ENCODE measurements at places on chromosomes 6 and 20. TPM values are rescaled to one million over a fixed set of nuclear protein-coding genes. Genes with fewer than 3 reads are reported as not detected.

DNA sequence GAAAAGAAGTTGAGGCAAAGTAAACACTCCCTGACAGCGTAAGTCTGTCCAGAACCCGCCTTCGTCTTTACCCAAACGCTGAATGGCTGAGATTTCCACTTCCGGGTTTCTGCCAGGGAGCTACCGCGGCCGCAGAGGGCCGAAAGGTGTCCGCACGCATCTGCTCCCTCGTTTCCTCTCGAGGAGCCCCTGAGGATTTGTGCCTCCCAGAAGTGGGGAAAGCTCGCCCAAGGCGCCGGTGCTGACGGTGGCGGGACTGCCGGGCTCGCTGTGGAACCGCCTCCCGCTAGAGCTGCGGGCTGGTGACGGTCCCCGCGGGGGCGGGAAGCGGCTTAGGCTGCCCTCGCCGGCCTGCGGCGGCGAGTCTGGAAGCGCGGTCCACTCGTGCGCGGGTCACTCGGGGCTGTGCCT lies 1760.2 kb upstream of the DEFB115 start:
- DNase-seq, result no peak

- no peak for DNase-seq
Observed at GRCh38 chr6:157667211-157668008, 155.6 kb upstream of the SNX9 start.

ZBTB46 gene
- 2.0 TPM for polyA plus RNA-seq

GRCh38 chr6:42294759-42295158 lies 77.1 kb upstream of the MRPS10 start:
- DNase-seq, result no peak

SNAP25 gene
- polyA plus RNA-seq, result 5.3 TPM

DNA sequence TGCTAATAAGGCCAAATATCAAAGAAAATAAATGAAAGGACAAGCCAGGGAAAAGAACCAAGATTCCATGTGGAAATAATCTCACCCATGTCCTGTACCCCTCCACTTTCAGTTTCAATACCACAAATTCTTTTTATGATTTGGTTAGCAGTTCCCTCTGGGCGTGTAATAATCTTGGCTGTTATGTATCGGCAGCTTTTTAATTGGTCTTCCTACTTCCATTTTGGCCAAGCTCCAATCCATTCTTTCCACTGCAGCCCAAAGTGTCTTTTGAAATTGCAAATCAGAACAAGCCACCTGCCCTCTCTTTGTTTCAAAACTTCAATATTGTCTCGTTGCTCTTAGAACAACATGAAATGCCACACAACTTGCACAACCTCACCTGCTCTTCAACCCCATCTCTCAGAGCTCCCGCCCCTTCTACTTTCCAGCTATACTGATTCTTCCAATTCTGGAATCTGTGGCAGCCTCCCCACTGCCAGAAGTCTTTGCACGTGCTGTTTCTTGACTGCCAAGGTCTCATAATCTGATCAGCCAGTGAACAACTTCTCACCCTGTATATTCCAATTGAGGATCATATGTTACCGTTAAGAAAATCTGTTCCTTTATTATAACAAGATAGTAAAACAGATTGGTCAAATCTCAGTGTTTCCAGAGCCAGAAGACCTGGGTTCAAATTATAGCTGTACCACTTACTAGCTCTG lies 354.5 kb downstream of the CBLN4 start:
- no peak for DNase-seq

COL19A1 gene
- polyA plus RNA-seq, result 0.09 TPM

GRCh38 chr6:54267798-54268197 lies 40.4 kb upstream of the TINAG start:
- no peak for DNase-seq

- DNase-seq, result peak; percentile 33
Observed at GRCh38 chr6:41734666-41735426, 562 bp downstream of the TFEB start.

TRIM15 gene
- polyA plus RNA-seq, result not detected

GRCh38 chr6:90574610-90575009 lies 12.3 kb downstream of the MAP3K7 start:
- no peak for DNase-seq
